Left renal pelvis (tissue), 4 donors: ENCODE measurements at places on chromosomes 13 and 19.

DNA sequence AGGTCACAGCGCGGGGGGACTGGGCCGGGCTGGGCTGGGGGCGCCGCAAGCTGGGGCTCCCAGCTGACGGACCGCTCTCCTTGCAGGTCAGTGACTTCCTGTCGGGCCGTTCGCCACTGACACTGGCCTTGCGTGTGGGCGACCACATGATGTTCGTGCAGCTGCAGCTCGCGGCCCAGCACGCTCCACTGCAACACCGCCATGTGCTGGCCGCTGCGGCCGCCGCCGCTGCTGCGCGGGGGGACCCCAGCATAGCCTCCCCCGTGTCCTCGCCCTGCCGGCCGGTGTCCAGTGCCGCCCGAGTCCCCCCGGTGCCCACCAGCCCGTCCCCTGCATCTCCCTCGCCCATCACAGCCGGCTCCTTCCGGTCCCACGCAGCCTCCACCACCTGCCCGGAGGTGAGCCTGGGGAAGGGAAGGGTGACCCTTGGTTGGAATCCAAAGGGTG is 5.7 kb downstream of the MIDN start:
- no peak for DNase-seq

GRCh38 chr13:21059641-21060337 is 1.6 kb downstream of the LATS2 start:
- no peak for DNase-seq

- no peak for DNase-seq
Observed at GRCh38 chr13:42883771-42884467, 102.5 kb downstream of the FAM216B start.

GRCh38 chr13:40922437-40923040 is 96.6 kb downstream of the ELF1 start:
- no peak for DNase-seq

GRCh38 chr13:44605721-44606120 is 29.6 kb upstream of the TSC22D1 start:
- no peak for DNase-seq
